ENCODE measurements at places on chromosomes 7 and 10.

DNA sequence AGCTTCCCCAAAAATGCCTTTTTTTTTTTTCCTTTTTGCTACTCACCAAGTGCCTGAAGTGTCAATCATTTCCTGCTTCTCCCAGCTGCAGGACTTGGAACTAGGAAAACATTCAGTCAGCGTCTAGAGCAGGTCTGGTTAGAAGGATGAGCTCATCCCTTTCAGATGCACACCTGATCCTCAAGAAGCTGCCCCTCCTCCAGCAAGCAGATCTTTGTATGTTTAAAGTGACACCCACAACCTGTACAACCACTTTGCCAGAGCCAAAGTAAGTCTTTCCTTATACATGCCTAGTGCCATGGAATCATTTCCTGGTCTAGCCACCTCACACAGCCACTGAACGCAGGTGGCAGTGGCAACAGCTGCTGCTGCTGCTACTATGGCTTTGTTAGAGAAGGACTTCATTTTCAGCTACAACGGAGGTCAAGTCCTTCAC is 10.4 kb upstream of the USP54 start:
- no peak for DNase-seq

GRCh38 chr7:98745722-98746318 is 124.0 kb downstream of the TMEM130 start:
- DNase-seq = peak; percentile 46

- DNase-seq = no peak
Observed at GRCh38 chr10:35343739-35344138, 7.4 kb downstream of the CCNY start.

DNA sequence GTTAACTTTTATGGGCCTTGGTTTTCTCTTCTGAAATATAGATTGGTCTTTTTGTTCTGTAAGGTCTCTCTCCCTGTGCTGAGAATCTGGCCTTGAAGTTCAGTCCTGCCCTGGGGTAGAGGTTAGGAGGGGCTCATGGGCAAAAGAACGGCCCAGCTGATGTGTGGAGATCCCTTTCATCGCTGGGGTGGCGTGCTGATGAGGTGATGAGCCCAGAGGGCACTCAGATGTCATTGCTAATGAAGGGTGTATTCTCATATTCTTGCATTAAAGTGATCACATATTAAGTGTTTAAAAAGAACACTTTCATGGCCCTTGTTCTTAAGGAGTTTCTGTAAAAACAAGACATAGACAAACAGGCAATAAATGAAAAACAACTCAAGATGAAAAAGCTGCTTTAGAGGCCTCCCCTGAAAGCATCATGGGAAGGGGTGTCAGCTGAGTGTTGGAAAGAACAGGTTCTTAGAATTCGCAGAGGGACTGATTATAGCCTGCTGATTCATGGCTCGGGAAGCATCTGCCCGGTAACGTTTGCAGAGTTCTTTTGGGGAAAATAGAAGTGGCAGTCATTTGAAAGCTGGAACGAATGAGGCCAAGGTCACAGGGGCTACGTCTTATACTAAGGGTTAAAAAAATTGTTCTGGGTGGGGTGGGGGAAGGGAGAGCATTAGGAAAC is 72.5 kb upstream of the GPR158 start:
- no peak for DNase-seq

DNA sequence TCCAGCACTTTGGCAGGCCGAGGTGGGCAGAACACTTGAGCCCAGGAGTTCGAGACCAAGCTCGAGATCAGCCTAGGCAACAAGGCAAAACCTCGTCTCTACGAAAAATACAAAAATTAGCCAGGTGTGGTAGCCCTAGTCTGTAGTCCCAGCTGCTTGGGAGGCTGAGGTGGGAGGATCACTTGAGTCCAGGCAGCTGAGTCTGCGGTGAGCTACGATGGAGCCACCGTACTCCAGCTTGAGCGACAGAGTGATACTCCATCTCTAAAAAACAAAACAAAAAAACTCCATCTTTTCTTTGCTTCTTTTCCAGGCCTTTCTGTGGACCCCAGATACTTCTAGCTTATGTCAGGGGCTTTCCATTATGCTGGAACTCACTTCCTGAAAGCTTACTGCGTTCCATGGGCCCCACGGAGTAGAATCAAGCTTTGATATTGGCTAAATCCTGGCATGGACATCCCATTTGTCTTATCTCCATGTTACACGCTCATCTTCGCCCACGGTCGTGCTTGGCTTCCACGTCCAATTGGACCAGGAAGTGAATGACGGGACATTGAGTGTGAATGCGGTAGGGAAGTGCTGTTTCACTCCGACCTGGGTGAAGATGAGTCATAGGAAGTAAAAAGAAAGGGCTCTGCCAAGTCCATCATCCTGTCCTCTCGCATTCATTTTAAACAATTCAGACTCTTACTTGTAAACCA is 45.7 kb downstream of the FAM171A1 start:
- DNase-seq = no peak

DNA sequence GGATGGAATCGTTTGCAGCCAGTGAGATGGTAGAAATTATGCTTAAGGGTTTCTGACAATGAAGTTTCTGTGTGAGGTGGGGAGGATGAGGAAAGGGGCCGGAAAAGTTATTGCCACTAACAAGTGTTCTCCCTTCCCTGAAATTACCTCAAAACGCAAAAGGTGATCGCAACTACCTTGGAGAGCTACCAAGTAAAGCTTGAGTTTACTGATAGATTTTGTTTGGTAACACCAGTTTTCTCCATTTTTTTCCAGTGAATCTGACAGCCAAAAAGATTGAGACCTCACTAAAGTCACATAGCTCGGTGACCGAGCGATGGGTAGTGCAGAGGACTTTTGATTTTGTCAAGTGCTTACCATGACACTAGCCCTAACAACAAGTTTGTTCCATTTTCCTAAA is 1.6 kb downstream of the SUV39H2 start:
- no peak for DNase-seq

DNA sequence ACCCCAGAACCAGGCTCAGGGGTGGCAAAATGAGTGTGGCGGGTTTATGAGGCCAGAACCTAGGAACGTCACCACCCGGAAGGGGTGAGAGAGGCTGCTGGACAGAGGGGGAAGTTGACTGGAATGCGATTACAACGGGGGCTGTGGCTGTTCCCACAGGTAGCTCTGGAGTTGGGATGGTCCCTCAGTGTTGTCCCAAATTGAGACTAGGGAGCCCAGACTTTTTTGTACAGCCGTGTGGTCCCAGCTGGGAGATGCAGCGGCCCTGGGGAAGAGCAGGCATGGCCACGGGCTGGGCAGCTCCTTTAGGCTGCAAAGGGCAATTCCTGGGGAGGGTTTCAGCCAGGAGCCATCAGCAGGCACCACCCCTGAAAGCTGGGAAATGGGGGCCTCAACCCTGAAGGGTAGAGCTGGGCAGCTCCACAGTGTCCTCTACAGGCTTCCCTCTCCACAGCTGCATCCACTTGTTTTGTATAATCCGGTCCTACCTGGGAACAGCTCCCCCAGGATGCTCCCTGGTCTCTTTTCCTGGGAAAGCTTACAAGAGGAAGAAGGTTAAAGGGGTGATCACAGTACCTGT is 11.0 kb upstream of the GDF10 start:
- DNase-seq = no peak

DNA sequence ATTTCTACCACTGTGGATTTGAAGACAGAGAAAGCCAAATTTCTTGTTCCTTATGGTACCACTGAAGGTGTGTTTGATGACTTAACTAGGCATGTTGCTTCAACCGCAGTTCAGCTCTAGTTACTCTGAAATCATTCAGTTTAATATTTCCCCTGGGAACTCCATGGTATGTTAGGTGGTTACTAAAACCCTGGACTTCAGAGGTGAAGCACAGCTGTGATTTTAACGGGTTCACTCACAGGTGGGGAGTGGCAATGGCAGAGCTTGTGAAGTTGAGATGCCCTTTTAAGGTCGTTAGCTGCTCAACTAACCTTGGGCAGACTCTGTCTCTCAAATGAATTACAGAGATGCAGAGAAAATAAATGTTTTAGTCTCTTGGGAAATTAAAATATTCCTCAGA is 163.6 kb upstream of the PHYHIPL start:
- no peak for DNase-seq

DNA sequence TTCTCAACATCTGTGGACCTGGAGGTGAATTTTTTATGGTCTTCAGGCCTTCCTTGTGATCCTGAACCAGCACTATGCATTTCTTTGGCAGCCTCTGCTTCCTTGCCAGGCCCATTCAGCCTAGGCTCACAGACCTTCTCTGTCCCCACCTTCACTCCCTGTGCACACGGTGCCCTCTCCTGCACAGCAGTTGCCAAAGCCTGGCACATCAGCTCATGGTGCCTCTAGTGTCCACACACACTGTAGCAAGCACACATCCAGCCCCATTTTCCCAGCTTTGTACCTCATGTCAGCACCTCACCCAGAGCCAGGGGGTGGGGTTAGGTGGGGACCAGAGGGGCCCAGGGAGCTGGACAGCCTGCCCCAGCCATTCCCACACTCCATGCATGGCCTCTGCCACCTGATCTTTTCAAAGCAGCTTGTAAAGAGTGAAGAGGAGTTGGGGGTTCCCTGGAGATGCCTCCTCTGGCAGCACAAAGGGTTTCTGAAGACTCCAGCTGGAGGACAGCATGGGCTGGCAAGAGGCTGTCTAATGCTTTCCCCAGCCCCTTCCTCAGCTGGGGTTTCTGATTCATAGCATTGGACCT is 57.9 kb upstream of the TMEM72 start:
- DNase-seq = no peak

GRCh38 chr10:75294866-75295701 is 59.3 kb upstream of the COMTD1 start:
- DNase-seq = peak; percentile 32

- no peak for DNase-seq
Observed at GRCh38 chr10:50857579-50857978, 27.8 kb downstream of the A1CF start.

DNA sequence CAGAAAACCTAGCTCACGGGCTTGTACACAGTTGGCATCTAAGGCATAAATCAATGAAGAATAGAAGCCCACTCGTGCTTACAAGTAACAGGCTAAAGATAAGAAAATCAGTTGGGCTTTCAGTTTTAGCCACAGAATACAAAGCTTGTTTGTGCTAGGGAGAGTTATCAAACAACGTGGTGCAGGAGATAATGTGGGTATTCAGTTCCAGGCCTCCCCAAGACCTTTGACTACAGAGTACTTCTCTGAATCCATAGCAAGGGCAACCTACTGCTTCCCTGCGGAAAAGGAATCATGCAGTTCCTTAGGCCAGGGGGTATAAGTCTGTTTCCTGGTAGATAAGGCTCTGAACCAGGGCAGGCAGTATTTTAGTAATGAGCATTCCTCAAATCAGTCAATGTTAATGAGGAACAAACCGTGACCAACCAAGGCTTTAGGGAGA is 219.5 kb upstream of the CSTF2T start:
- no peak for DNase-seq

- no peak for DNase-seq
Observed at GRCh38 chr10:28775773-28776172, 98.5 kb downstream of the BAMBI start.

- no peak for DNase-seq
Observed at GRCh38 chr10:10872035-10872673, 145.5 kb upstream of the CELF2 start.

- no peak for DNase-seq
Observed at GRCh38 chr7:72415586-72415985, 3.4 kb upstream of the CALN1 start.

DNA sequence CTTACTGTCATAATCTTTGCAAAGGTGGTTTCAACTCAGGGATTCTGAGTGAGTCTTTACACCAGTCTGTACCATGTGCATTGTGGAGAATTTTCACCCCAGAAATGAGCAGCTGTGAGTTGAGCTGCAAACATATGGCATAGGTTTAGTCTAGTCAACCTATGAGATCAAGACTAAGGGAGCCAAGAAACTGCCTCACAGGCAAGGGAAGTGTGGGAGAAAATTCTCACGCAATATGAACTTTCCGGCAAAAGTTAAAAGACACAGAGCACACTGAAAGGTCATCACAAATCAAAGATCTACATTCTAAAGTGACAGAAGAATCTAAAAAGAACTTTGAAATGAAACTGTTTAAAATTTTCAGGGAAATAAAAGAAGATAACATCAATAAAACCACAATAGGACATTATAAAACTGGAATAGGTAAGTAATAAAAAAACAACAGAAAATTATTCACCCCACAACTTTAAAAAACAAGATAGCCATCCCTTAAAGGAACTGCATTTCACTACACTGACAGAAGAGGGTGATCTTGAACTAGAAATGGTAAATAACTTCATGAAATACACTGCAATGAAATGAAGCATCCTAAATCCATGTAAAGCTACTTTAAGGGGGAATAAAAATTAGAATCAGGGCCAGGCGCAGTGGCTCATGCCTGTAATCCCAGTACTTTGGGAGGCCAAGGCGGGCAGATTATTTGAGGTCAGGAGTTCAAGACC is 63.5 kb downstream of the LGI1 start:
- DNase-seq = no peak

DNA sequence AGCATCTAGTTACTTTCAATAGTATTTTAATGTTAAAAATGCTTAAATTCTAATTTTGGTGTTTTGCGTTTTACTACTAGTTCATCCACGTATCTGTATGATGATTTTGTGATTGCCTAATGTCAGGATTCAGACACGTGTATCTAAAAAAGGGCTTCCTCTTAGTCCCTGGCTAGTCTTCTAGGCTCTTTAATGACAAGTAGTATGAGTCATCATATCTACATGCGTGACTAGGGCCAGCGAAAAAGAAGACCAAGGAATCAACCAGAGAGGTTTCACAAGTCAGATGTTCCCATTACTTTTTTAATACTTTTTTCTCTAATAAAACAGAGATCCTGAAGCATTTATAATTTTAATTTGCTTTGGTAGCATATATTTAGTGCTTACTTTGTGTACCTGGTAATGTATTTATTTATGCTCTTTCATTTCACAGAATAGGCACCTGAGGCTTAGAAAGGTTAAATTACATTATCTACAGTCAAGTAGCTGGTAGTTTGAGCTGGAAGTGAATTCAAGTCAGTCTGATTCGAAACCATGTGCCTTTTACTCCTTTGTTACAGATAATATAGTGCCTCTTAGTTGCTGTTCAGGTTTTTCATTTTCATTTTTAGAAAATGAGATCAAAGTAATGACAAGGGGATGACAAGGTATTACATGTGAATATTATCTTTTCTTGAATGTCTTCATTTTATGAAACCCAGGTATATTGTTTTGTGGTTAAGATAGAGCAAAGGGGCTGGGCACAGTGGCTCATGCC is 140.3 kb downstream of the FOXP2 start:
- DNase-seq = no peak

- no peak for DNase-seq
Observed at GRCh38 chr7:79770063-79770462, 316.6 kb upstream of the MAGI2 start.

GRCh38 chr10:119333146-119333792 is 125.9 kb downstream of the GRK5 start:
- no peak for DNase-seq

GRCh38 chr7:77799078-77799964 is 748 bp downstream of the PHTF2 start:
- no peak for DNase-seq

- DNase-seq = no peak
Observed at GRCh38 chr7:82164813-82165212, 278.8 kb downstream of the CACNA2D1 start.

GRCh38 chr7:37832194-37832593 is 16.2 kb upstream of the NME8 start:
- DNase-seq = no peak

All from omental fat pad (tissue), 4 donors.